Uterus (tissue), 4 donors: ENCODE measurements at places on chromosomes 2 and 18.

- no peak for DNase-seq
These were observed 76.7 kb downstream of the RND3 start for GRCh38 chr2:150410809-150411208.

GRCh38 chr2:202019689-202020450 is 13.8 kb upstream of the FZD7 start:
- DNase-seq: no peak

DNA sequence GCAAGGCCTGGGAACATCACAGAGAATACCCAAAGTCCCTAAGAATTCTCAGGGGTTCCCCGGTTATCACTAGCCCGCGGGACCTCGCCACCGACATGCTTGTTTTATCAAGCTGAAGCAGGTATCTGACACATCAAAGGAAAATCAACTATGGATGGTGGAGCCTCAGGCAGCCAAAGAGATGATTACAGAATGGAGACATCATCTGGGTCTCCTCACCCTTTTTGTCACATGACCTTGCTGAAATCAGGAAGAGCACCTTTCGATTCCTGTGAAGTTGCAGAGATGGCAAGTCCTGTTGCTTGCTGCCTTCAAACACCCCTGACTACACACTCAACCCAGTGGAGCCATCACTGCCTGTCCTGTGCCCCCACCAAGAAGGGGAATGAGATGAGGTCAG is 19.2 kb upstream of the CAB39 start:
- no peak for DNase-seq

GRCh38 chr2:120441744-120442471 is 96.0 kb downstream of the INHBB start:
- DNase-seq: no peak

- DNase-seq: no peak
These were observed 71.1 kb downstream of the EXOC6B start for GRCh38 chr2:72754628-72755320.

- DNase-seq: no peak
These were observed 145.8 kb downstream of the TRIB2 start for GRCh38 chr2:12862541-12862940.

GRCh38 chr18:56541793-56542192 is 96.6 kb downstream of the TXNL1 start:
- DNase-seq: no peak

GRCh38 chr2:54054271-54054670 is 61.1 kb upstream of the ACYP2 start:
- no peak for DNase-seq

GRCh38 chr2:111523009-111523408 is 361.0 kb downstream of the ANAPC1 start:
- DNase-seq: no peak

GRCh38 chr2:26727641-26728561 is 35.4 kb downstream of the KCNK3 start:
- no peak for DNase-seq

DNA sequence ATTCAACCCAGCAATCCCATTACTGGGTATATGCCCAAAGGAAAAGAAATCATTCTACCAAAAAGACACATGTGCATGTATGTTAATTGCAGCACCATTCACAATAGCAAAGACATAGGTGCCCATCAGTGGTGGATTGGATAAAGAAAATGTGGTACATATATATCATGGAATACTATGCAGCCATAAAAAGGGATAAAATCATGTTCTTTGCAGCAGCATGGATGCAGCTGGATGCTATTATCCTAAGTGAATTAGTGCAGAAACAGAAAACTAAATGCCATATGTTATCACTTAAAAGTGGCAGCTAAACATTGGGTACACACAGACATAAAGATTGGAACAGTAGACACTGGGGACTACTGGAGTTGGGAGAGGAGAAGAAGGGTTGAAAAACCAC is 82.2 kb downstream of the MYO3B start:
- no peak for DNase-seq

DNA sequence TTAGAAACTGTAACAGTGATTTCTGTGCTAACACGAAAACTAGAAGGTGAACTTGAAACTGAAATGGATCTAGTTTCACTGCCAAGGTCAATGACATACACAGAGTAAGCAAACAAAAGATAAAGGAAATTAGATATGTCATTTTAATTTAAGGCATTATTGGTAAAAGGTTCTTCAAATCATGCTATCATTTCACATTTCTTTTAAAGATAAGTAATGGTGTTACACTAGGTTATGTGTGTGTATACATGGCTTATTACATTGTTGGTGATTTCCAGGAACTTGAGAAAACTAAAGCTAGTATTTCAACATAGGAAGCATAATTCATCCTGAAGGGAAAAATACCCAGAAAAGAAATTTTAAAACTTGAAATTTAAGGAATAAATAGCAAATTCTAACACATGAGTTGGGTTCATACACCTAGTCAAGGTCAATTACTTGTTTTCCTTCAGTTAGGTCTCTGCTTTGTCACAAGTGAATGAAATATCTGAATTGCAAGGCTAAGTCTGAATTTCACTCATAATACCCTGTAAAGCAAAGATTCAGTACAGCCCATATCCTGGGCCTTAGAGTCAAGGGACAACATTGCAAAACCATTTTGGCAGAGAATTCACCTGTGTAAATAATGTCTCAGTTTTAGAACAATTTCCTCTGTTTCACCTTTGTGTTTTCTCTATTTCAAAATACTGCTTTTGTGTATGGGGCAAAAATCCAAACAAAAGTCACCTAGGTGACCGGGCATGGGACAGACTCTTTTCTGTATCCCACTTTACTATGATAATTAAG is 141.6 kb downstream of the SRBD1 start:
- DNase-seq: no peak

DNA sequence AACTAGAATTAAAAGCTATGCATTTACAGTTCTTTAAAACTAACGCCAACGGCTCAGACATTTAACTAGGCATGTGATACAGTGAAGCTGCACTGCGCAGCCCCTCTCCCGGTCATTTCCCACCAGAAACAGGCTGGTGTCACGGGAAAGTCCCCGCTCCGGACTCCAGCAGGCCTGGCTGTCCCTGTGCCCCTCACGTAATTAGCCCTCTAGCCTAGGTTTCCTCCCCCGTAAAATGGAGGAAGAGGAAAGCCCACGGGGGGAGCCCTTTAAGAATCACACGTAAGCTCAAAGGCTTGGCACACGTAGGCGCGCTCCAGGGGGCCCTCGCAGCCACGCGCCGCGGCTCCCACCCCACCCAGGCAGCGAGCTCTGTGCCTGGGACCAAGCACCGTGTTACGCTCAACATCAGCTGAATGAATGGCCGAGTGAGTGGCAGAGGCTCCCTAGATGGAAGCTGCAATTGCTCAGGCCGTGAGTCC is 48.0 kb downstream of the KCNIP3 start:
- no peak for DNase-seq

DNA sequence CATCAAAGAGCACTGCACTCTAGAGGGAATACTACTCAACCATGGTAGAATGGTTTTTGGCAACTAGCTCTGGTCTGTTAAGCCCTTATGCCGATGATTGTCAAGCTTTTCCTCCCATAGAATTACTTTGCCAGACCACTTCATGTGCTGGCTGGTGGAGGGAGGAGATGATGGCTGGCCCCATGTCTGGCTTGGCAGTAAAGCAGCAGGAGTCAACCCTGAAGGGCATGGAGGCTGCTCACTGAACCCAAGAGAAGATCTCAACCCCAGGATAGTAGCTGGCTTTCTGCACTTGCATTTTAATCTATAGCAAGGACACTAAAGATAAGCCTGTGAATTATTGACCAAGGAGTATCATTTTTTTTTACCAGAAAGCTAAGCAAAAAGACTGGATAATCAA is 309.9 kb downstream of the PIEZO2 start:
- no peak for DNase-seq

DNA sequence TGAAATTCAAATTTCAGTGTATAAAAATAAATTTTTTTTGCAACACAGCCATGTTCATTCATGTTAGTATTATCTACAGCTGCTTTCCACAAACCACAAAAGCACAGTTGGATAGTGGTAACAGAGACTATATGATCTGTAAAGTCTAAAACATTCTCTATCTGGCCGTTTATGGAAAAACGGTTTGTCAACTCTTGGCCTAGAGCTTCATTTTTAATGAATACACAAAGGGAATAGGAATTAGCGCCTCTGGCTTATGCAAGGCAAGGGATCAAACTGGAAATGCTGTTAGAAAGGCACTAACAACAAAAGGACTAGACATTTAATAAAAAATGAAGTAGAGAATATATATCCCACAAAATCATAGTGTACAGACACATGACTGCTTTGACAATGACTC is 211.9 kb downstream of the EXOC6B start:
- DNase-seq: no peak

DNA sequence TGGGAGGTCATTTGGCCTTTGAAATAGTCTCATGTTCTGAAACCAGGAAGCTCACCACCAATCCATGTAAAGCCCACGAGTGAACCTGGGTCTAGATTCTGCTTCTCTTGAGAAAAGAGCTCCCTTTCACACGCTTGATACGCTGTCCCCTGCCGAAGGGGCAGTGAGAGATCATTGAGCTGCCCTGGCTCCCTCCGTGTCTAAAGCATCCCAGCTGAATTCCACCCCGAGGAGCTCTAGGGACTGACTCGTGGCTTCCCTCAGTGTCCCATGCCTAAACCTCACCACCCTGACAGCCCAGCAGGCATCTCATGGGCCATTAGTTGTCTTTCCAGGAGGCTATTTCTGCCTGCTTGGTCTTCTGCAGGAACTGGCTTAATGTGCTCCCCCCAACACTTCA is 68.6 kb downstream of the COL6A3 start:
- no peak for DNase-seq

DNA sequence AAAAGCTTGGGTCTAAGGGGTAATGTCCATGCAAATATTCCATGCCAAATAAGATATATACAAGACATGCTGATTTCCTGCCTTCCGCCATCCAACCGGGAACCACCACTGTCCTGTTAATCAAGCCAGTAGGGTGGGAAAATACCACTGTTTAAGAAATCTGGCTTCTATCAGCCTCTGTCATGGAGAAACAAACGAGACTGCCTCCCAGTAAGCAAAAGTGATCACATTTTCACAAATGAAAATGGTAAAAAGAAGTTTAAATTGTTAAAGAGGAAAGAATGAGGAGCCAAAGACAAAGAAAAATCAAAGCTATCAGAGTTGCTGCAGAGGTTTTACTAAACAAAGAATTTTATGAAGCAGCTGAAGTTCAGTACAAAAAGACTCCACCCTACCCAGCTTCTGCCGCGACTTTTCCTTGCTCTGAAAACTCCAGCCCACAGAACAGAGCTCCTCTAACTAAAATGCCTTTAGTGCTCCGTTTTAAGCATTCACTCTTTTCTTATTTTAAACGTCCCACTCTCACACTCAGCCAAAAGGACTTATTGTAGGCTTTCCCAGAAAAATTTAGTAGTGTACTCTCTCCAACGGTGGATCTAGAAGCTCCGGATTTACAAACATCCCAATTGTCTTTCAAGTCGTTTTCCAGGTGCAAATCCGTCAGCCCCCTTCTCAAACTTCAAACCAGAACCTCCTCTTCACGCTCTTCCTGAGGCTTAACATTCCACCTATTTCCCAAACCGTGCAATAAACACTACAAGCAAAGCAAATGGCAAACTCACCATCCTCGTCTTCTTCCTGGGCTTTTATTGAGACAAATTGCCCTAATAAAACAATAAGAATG is 613 bp downstream of the COL5A2 start:
- DNase-seq: peak; percentile 39

- no peak for DNase-seq
These were observed 102.9 kb downstream of the DHRS9 start for GRCh38 chr2:169172151-169172735.

DNA sequence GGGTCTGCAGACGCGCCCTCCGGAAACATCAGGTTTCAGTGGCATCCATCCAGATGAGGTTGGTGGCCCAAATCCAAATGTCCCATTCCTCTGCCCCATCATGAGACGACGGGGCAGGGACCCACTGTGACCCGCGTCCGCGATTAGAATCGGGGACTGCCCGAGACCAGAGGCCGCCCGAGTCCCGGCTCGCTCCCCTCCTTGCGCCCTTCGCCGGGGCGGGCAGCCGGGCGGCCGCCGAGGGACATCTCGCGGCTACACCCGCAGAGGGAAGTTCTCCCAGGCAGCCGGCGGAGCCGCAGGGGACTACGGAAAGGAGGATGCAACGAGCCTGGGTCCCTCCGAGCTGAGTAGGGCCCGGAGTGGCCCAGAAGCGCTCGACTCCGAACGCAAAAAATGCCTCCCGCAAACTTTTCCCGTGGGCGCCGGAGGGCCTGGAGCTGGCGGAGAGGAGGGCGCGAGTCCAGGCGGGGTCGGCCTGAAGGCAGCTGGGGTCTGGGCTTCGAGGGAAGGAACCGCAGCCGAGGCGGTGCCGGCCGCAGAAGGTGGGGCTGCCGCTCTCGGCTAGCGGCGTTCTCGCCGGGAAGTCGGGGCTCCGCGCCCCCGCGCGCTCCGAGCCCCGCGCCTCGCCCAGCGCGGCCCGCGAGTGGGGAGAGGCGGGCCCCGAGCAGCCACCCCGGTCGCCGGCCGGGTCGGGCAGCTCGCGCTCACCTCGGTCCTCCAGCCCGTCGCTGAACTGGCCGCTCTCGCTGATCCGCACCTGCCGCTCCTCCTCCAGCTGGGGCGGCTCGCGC is 580 bp downstream of the TMEM163 start:
- DNase-seq: no peak

GRCh38 chr2:220574038-220574437 is 946.6 kb downstream of the SLC4A3 start:
- DNase-seq: no peak

DNA sequence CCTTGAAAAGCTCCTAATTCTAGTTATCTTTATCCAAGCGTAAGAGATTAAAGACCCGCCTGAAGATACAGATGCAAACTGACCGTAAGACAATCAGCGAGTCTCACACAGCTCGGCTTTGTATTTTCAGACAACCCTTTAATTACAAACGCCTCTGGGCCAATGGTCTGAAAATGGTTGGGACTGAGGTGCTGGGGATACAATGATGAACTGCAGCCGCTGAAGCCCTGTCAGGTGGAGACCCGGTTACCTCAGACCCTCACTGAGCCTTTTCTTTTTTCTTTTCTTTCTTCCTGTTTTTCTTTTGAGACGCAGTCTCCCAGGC is 715 bp upstream of the CFAP36 start:
- DNase-seq: no peak

- DNase-seq: no peak
These were observed 19.5 kb downstream of the CHST10 start for GRCh38 chr2:100397976-100398375.

DNA sequence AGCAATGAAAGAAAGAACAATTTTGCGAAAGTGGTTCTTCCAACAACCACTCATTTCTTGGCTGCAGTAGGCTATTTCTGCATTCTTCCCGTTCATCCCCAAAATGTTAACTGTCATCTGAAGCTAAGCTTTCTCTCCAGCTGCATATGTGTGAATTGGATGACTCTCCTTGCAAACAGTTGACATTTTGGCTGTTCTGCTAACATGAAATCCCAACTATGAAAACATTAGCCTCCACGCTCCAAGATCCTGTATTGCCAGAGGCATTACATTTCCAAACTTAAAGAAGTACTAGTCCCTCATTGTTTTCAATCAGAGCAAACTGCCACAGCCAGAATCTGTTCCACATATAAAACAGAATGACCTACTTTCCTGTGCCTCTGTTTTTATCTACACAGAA is 88.5 kb downstream of the TGIF1 start:
- no peak for DNase-seq

- no peak for DNase-seq
These were observed 175.3 kb upstream of the THUMPD2 start for GRCh38 chr2:39954346-39954745.
